NCI-H774 (cell line): ENCODE measurements at places on chromosomes 4 and X.
A peak's percentile ranks its signal among the peaks of the same experiment; 100 is the strongest.

DNA sequence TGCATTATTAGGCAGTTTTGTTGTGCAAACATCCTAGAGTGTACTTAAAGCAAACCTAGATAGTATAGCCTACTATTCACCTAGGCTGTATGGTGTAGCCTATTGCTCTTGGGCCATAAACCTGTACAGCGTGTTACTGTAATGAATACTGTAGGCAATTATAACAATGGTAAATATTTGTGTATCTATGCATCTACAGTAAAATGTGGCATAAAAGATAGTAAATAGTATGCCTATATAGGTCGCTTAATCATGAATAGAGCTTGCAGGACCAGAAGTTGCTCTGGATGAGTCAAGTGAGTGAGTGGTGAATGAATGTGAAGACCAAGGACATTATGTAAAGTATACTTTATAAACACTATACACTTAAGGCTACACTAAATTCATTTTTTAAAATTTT lies 16.6 kb downstream of the USO1 start:
- DNase-seq = no peak

GRCh38 chrX:13084611-13085010 lies 40.2 kb upstream of the FAM9C start:
- no peak for DNase-seq

GRCh38 chr4:37326852-37327251 lies 82.3 kb downstream of the NWD2 start:
- DNase-seq = no peak

DNA sequence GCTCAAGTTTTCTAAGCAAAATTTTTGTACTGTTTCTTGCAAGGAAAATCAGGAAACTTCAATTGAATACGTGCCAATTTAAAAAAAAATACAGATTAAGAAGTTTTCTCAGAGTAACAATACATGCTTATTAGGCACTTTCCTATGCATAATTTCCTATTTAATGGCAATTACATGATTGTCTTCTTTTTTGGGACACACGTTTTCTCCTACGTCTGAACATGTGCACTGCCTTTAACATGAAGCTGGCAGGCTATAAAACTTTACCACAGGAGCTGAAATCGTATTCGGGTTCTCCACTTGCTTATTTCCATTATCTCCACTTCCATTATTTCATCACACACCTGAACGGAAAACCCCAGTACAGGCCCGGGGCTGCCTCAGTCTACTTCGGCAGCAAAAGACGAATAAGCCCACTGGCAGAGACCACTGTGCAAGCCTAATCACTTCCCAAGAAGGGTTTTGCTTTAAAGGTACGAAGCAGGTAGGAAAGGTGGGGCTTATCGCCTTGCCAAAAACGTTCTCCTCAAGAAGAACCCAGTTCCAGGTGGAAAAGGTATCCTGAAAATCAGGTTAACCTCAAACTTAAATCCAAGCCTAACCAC lies 575 bp downstream of the RCHY1 start:
- no peak for DNase-seq

- DNase-seq = no peak
Observed at GRCh38 chr4:147594107-147594506, 23.1 kb upstream of the TMEM184C start.

DNA sequence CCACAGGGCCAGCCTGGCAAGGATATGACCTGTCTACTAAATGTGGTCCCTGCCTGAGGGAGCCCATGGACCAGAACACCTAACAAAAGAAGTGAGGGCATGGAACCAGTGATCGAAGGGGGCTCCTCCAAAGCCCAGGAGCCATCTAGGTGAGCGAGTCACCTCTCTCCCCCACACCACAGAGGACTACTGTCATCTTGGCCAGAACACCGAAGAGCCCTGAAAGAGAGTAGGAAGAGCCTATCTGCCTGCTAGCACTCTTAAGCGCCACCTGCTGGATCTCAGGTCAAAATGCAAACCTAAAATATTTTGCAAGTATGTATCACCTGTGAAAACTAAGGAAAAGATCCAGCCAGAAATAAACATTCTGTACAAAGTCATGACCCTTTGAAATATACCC lies 137.9 kb upstream of the ZXDB start:
- no peak for DNase-seq

- peak; percentile 1 for DNase-seq
Observed at GRCh38 chrX:72094894-72095293, 36.8 kb downstream of the RTL5 start.

GRCh38 chr4:110049951-110050925 lies 137.6 kb downstream of the EGF start:
- no peak for DNase-seq

DNA sequence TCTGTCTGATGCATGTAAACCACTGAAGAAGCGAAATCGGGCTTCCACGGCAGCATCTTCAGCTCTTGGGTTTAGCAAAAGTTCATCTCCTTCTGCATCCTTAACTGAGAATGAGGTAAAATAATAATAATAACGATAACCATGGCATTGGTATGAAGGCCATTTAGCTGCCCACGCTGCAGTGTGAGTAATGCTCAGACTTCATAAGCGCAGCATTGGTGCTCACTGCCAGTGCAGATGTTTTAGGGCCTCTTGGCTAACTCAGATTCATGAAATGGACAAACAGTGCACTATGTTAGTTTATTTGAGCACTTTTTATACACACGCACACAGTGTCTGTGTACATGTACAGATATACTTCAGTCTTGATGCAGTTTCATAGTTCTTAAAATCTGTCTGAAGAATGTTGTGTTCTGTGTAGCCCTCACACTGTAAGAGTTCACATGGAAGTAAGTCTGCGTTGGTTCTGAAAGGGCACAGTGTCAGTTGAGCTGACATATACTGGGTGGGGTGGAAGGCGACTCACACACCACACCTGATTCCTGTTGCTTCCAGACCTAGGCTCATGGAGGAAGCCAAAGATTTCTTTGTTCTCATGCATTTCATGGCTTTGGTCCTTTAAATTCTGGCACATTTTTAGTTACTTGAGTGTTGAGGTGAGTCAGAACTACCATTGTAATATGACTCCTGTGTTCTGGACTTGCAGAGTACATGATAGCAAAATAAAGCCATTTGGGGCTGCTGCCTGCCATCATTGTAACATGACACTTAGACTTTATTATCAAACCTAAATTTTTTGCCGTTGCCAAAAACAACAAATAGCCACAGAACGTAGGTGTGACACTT lies 68.7 kb downstream of the NSD2 start:
- no peak for DNase-seq

DNA sequence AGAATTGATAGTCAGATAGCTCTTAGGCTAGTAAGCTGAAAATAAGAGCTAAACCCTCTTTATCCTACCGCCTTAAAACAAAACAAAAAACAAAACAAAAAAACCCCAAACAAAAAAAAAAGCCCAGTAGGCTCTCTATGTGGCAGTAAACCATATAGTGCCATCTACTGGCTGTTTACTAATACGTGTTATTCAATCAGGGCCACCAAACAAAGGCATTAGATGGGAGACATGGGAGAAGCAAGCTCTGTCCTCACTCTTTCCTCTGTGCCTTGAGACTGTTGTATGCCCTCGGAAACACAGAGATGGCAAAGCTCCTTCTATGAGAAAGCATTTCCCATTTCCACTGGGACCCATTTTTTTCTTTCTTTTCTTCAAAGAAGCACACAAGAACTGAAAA lies 148.8 kb upstream of the MID1 start:
- peak; percentile 42 for DNase-seq

DNA sequence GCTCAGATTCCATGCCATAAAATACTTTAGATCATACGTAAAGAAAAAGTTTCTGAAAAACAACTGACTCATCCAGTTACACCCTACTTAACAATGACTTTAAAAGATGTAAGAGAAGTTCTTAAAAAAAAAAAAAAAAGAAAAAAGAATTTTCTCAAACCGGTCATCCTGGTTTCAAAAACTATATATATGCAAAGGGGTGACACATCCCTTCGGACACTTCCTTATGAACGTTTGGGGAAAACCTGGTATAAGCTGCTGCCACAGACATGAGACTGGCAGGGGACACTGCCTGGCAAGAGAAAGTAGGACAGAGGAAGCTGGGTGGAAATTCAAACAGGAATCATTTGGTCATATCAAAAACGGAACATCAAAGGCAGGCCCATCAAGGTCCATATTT lies 81.2 kb upstream of the PRSS48 start:
- DNase-seq = no peak

DNA sequence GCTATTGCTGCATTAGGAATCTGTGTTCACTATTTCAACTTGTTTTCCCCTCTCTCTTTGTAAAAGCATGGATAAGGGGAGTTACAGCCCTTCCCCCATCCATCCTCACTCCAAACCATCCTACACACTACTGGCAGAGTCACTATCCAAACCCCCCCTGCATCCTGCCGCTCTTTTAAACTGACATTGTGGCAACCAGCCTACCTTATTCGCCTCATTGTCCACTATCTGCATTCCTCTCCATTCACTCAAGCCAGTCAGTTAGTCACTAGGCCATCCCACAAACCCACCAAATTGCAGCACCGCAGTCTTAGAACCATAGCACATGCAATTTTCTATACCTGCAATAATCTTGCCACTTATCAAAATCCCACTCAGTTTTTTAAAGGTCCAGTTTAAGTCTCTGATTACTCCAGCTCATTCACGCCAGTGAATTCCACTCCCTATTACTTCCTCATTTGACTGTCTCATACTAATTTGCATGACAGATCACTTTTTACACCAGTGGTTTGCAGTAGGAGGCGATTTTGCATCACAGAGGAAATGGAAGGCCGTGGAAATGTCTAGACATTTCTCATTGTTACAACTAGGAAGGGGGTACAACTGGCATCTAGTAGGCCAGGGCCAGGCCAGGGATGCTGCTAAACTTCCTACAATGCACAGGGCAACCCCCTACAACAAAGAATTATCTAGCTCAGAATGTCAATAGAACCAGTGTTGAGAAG lies 181.8 kb downstream of the HS6ST2 start:
- no peak for DNase-seq

- DNase-seq = no peak
Observed at GRCh38 chrX:14039344-14039743, 9.7 kb upstream of the GEMIN8 start.

DNA sequence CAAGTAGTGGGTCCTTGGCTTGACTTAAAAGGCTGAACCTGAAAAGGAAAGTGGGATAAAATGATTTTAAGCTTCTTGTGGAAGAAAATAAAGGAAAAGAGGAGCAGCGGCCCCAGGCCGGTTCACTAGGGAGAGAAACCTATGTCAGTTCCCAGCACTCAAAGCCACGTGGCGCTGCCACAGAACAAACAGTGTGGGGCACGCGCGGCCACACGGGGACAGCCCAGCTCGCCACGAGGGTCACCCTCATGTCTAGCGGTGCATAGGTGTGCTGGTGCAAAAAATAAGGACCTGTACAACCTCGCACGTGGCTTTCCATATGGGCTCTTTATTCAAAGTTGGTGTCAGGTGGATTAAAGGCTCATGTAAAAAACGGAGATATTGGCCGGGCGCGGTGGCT lies 17.1 kb downstream of the MSANTD1 start:
- DNase-seq = no peak

DNA sequence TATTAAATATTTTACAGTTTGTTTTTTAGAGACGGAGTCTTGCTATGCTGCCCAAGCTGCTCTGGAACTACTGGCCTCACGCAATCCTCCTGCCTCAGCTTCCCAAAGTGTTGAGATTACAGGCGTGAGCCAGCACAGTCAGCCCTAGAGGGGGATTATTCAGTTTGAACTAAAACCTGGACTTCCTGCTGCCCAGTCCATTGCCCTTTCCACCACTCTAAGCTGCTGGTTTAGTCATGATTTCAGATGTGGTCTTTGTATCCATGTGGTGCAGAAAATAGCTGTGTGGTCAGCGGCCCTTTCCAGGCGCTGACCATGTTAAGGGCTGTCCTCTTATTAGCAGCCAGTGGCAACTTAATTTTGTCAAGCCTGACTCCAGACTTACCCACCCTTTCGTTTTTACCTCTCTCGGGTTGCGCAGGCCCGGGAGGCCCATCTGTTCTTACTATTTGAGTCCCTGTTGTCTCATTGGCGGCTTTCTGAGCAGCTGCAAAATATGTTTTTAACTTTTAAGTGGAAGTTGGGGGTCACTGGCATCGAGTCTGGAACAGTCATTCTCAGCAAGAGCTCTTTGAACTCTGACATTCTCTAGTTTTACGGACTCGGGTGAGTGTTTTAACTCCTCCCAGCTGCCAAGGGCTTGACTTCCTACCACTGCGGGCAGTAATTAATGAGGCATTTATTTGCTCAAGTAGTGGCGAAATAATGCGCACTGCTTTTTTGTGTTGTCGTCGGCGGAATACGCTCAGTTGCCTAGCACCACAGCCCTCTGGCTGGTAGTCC lies 773 bp upstream of the VMA21 start:
- peak; percentile 83 for DNase-seq

- no peak for DNase-seq
Observed at GRCh38 chr4:176614793-176615192, 177.9 kb downstream of the VEGFC start.

DNA sequence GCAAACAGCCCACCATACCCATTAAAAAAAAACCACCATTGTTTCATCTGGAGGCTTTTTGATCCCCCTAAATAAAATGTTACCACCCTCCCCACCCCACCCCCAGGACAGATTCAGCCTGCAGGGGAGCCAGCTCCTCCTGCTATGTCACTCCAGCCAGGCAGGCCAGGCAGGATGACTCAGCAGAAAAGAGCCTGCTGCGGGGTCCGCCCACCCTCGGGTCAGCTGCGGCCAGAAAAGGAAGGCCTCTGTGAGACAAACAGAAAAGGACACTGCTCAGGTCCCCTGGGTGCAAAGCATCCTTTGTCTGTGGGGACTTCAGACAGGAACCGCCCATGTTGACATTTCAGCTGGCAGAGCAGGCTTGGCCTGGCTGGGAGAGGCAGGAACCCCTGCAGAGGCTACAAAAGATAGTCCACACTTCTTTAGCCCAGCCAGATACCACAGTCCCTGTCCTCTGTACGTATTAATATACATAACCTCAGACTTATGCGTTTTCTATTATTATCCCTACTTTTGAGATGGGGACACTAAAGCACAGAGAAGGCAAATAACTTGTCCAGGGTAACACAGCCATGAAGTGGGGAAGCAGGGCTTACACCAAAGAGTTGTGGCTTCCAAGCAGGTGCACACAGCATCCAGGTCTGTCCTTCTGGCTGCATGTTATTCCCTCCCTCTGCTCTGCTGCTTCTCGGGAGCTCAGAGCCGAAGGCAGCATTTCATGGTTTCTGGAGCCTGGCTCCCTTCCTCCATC lies 147.7 kb downstream of the CPEB2 start:
- peak; percentile 71 for DNase-seq
